ENCODE measurements at places on chromosomes 11 and 22.

- DNase-seq, result no peak
Measured at GRCh38 chr11:83011333-83012167, 60.1 kb downstream of the RAB30 start.

DNA sequence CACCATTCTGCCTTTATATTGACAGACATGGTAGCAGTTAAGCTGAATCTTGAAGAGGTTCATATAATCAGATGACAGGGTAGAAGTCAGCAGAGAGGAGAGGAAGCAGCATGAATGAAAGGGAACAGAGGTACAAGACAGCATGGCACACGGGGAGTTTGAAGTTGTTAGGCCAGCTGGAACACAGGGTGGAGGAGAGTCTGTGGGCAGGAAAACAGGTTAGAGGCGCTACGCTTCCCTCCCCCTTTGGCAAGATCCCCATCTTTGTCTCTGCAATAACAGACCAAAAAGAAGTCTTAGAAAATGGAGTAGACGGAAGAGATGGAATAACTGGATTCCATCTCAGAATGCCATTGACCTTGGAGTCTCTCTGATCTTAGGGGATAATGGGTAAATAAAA lies 20.0 kb upstream of the NDUFC2 start:
- DNase-seq, result no peak

- DNase-seq, result no peak
Measured at GRCh38 chr22:37345863-37346504, 63.7 kb downstream of the CYTH4 start.

- no peak for DNase-seq
Measured at GRCh38 chr22:26064048-26064447, 105.2 kb upstream of the SEZ6L start.

GRCh38 chr11:16912692-16913111 lies 101.5 kb downstream of the PLEKHA7 start:
- no peak for DNase-seq

GRCh38 chr11:120652705-120653335 lies 141.3 kb downstream of the GRIK4 start:
- DNase-seq, result no peak

DNA sequence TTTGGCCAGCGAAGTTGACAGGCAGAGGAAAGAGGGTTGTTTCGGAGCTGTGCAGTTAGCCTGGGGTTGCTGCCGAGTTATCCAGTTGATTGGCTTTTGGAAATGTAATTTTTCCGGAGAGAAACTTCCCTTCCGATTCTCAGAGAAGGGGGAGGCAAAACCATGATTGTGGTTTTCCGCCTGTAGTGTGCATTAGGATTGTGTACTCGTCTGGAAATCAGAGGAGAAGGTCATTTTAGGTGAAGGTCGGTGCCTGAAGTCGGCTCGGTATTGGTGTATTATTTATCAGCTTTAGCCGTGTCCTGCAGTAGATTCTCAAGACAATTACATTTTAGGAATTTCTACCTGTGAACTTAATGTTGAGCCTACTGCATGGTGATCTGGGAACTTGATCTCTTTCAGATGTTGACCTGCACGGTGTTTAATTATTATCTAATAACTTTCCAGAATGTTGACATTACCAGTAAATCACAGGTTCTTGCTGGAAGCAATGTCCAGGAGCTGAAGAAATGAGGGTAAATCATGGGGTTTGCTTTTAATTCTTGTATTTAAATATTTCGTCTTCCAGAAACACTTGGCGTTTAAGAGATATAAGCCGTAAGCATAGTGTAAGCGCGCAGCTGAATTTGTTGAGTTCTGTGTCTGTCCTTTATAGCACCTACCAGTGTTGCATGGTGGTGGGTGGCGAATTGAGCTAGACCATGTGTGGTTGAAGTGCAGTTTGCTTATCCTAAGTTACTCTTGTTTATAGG lies 1.3 kb downstream of the ARHGEF12 start:
- DNase-seq, result no peak

DNA sequence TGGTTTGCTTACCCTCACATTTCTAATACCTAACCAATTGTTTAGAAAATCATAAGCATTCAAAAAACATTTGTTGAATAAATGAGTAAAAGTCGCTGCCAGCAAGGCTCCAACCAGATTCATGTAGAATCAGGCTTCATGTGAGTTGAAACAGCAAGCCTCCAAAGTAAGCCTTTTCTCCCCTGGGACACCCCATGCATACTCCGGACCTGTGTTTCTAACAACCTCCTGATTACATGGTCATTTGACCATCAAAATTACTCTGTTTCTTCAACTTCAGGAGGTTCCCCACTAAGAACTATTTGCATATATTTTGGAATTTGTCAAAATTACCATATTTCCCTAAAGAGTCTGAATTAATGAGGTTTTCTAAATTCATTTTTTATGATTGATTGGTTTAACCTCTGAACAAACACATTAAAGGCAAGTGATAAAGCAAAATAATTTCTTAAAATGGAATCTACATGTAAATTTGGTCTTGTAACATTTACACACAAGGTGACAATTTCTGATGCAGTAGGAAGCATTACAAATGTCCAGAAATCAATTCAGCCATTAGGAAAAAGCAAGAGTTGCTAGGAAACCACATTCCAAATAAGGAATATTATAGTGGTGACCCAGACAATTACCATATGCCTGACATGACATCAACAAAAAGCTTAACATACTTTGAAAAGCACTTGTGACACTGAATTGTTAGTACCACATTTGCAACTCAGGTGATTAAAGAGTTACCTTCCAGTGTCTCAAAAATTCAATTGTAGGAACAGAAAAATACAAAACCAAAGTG lies 252.6 kb downstream of the GUCY1A2 start:
- no peak for DNase-seq

- DNase-seq, result no peak
Measured at GRCh38 chr11:79078456-79078855, 362.4 kb downstream of the TENM4 start.

DNA sequence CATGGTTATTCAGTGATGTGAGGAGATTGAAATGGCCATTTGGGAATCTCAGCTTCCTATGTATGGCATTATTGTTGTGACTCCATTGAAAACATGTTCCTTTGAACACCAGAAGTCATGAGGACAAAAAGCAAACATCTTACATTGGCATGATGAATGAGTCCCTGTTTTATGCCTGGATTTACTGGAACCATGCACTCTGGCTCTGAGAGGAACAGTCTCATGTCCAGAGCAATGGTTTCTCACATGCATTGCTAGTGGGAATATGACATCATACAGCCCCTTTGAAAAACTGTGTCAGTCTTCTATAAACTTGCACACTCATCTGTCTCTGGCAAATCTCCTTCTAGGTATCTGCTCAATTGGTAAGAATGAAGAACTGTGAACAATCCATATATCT lies 3.4 kb upstream of the KDM4F start:
- DNase-seq, result no peak

- DNase-seq, result no peak
Measured at GRCh38 chr11:3200388-3201111, 18.1 kb downstream of the MRGPRG start.

GRCh38 chr11:10892250-10892649 lies 34.4 kb upstream of the ZBED5 start:
- DNase-seq, result no peak

DNA sequence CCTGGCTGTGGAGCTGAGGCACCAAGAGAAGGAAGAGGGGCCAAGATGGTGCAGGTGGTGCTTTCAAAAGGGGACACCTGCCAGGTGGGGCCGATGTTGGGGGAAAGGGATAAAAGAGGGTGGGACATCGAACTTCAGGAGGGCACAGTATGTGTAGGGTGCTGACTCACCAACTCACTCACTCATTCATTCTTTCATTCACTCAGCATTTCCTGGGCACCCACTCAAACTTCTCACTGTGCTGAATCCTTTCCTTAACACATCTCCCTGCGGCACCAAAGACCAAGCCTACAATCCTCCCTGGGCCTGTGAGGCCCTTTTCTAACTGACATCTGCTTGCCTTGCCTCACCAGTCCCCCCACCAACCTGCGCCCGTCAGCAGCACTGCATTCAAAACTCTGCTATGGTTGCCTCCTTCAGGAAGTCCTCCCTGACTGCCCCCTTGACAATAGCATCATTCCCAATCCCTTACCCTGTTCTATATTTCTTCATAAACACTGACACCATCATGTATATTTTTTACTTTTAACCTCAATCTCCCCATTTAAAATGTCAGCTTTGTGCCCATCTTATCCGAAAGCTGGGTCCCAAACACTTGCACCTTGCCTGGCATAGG lies 246.6 kb downstream of the MN1 start:
- DNase-seq, result no peak

GRCh38 chr22:32448980-32449379 lies 15.3 kb downstream of the BPIFC start:
- no peak for DNase-seq

GRCh38 chr11:7666292-7666866 lies 6.9 kb downstream of the CYB5R2 start:
- no peak for DNase-seq

- DNase-seq, result no peak
Measured at GRCh38 chr11:128450882-128451651, 136.3 kb downstream of the ETS1 start.

GRCh38 chr11:128492903-128493569 lies 94.3 kb downstream of the ETS1 start:
- DNase-seq, result no peak

DNA sequence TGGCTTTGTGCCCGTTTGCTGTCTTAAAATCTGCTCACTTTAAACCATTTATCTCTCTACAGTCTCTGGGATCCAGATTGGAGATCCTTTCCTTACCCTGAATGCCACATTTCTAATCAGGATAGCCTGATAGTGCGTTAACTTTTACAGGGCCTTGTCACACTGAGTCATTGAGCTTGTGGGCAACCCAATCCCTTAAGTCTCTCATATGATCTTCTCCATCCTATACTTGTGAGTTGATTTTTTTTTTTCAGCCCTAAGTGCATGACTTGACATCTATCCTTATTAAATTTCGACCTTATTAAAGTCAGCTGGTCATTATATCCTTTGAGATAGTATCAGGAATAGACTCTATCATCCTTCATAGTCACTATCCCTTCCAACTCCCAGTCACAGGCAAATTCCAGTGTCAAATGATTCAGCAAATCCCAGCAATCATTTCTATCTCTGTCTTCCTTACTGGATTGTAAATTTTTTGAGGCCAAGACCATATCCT lies 57.7 kb downstream of the TEAD1 start:
- no peak for DNase-seq

- DNase-seq, result no peak
Measured at GRCh38 chr11:104653407-104653806, 244.9 kb downstream of the CASP12 start.
